ENCODE measurements at places on chromosomes 2 and 18.

DNA sequence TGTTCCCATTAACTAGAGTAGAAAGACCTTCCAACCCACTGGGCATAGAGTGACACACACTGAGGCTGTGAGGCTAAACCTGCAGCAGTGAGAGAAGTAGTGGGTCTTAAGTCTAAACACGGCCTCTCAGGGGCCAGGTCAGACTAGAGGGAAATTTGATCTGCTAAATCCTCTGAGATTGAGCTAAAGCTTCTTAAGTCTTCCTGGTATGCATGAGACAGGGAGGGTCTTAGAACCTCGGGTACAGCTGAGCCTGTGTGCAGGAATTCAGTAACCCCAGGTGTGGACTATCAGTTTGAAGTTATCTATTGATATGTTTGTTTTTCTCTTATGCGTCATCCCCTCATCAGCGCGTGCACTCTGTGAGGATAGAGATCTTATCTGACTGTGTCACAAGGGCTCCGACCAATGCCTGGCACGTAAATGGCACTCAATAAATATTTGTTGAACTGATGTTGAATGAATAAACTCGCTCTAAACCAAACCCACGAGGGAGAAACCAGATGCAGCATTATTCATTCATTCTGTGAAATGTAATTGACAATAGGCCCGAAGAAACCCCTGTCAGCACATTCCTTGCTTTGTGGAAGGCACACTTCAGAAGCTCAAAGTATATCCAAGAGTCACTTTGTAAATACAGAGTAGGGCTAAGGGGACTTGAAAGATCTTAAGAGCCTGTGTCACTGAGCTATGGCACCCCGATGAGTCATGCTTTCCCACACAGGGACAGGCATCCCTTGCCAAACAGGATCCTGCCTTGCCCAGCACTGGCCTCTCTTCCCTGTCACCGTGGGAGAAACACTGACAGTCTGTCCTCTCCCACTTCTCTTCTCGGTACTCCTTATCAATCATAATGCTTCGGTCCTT, 21.7 kb upstream of the RAB10 start:
- peak; percentile 9 for DNase-seq

DNA sequence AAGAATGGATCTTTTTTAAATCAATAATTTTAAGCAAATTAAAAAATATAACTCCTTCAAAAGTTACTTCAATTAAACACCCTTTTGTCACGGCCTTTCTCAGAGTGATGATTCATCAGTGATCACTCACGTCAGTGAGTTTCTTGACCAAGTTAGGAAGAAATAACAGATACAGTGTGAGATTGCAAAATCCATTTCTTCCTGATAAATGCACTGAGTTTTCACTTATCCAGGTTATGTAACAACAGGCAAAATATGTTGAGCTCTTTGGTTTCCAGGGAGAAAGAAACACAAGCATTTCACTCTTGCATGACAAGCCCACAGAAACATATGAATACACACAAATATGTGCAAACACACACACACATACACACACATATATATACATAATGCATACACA, 195.9 kb upstream of the CYRIA start:
- no peak for DNase-seq

- DNase-seq, result no peak
Measured at GRCh38 chr2:10048501-10049171, 5.3 kb downstream of the KLF11 start.

GRCh38 chr2:18085593-18085992, 207.1 kb downstream of the KCNS3 start:
- DNase-seq, result no peak

DNA sequence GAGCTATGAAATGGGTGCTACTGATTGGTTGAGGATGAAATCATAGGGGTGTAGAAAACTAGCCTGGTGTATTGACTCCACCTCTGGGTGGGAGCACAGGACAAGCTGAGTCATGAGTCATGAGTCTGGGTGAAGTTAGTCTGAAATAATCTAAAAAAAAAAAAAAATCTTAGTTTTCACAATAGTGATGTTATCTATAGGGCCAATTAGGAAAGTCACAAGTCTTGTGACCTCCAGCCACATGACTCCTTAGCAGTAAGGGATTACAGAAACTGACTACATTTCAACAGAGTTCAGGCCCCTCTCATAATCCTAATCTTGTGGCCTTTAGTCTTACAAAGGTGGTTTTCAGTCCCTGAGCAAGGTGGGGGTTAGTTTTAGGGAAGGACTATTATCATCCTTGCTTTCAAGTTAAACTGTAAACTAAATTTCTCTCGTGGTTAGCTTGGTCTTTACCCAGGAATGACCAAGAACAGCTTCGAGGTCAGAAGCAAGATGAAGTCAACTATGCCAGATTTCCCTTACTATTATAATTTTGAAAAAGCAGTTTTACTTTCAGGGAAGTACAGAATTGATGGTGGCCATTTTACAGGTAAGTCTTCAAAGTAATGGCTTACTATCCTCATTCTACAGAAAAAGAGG, 338.0 kb upstream of the GYPC start:
- no peak for DNase-seq

- DNase-seq, result no peak
Measured at GRCh38 chr18:4134700-4135099, 320.4 kb downstream of the DLGAP1 start.

- DNase-seq, result no peak
Measured at GRCh38 chr2:46188041-46188716, 109.0 kb upstream of the EPAS1 start.

- DNase-seq, result no peak
Measured at GRCh38 chr2:120719491-120719890, 16.2 kb upstream of the GLI2 start.

DNA sequence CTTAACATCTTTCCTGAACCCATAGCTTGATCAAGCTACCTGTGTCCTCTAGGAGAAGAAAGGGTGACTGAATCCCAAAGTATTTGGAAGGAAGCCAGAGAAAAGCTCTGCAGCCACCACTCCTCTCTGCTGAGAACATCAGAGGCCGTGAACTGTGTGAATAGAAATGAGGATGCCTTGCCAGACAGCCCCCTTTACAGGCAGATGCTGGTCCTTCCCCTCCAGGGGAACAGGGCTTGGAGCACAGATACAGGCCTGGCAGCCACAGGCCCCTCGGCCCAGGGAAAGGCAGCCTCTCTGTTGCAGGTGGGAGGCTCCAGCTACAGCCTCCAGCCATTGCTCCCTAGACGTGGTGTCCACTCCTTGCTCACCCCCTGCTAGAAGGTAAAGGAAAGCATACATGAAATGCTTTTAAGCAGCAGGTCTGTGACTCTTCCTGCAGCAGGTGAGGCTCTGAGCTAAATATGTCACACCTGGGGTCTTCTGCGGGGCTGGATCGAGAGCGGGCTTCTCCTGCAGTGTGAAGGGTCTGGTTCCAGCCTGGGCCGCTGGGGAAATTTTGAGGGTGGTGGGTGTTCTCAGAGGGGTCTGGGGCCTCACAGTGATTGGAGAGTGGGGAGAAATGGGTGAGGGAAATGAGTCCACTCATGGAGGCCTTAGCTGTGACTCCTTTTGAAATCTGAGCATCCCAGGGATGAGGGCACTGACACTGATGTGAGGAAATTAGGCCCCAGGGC, 234.0 kb downstream of the KLHL29 start:
- no peak for DNase-seq

GRCh38 chr18:75132931-75133525, 75.9 kb downstream of the PTGR3 start:
- no peak for DNase-seq

GRCh38 chr2:218168016-218168415, 1.3 kb upstream of the CXCR1 start:
- no peak for DNase-seq

DNA sequence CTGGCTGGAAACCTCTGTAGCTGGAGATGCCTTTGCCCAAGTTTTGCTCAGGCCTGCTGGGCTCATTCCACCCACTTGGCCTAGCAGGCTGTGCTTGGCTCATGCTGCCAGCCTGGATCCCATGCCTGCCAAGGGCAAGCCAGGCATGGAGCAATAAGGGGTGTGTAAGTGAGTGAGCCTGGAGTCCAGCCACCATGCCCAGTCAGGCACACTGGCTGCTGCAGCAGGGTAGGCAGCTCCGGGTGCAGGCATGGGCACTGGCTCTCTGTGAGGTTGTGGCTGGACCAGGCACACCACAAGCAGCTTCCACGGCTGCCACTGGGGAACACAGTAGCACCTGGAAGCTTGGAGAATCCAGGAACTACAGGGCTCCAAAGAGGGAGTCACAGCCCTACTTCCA, 147.7 kb upstream of the HS6ST1 start:
- no peak for DNase-seq

GRCh38 chr18:34976899-34977837, 64.0 kb upstream of the MAPRE2 start:
- peak; percentile 27 for DNase-seq

DNA sequence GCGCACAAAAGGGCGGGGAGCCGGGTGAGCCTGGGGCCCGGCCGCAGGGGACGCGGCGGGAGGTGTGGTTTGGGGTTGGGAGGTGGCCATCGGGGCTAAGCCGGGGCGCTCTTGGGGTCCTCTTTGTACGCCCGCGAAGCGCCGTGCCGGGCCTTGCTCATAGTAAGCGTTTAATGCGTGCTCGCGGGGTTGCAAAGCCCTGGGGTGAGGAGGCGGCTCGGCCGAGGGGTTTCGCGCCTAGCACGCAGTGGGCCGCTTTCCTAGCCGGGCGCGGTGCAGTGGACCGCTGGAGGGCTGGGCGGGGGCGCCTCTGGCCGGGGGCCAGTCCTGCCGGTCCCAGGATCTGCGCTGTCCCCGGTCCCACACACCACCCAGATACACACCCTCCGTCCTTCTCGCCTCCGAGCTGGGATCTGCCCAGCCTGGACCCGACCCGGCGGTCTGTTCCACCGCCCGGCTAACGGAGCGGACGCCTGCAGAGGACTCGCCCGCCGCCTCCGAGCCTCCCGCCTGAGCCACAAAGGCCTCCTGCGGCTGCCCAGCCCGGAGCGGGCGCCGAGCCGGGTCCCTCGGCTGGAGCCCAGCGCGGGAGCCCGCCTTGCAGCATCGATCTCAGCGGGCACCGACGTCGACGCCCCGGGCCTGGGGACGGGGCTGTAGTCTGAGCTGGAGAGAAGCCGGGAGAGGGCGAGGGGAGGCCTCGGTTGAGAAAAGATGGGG, 564 bp downstream of the DPYSL5 start:
- DNase-seq, result peak; percentile 77

- DNase-seq, result no peak
Measured at GRCh38 chr2:215000721-215001120, 137.7 kb downstream of the ABCA12 start.

- DNase-seq, result peak; percentile 83
Measured at GRCh38 chr2:219229305-219230058, at the start of the genes ANKZF1 and ATG9A. TSS of gene ANKZF1 (plus strand) at chr2:219229806. CDS start at chr2:219230258, 452 bp downstream. TSS of gene ATG9A (minus strand) at chr2:219229636. CDS start at chr2:219228024, 1,612 bp downstream.

GRCh38 chr2:144670080-144670479, 150.2 kb upstream of the ZEB2 start:
- DNase-seq, result no peak
